Hippocampal formation (tissue), 2 donors: ENCODE measurements at places on chromosomes 3 and 15.
A peak's percentile ranks its signal among the peaks of the same experiment; 100 is the strongest.

- no peak for DNase-seq
These were observed 23.4 kb upstream of the FXR1 start for GRCh38 chr3:180888992-180889560.

GRCh38 chr3:24494618-24495325 is at the start of gene THRB:
TSS of gene THRB (minus strand) at chr3:24494850.
- peak; percentile 35 for DNase-seq

- DNase-seq = no peak
These were observed 167.7 kb upstream of the NECTIN3 start for GRCh38 chr3:110903771-110904519.

DNA sequence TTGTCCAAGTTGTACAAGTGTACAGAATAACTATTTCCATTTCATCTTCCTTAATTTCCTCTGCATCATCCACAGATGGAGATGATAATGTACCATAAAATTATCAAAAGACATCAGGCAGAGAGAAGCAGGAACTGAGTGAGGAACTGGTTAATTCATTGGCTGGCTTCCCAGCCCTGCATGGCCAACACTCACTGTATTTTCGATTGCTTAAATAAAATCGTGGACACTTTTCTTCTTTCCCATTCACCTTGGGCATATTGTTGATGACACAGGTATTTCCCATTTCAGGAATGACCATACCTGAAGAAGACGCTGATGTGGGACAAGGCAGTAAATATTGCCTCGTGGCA is 144.2 kb upstream of the ABHD17C start:
- no peak for DNase-seq

GRCh38 chr15:42584031-42584765 is 8.8 kb downstream of the STARD9 start:
- peak; percentile 77 for DNase-seq

GRCh38 chr15:69346112-69346511 is 47.4 kb downstream of the PAQR5 start:
- DNase-seq = no peak

DNA sequence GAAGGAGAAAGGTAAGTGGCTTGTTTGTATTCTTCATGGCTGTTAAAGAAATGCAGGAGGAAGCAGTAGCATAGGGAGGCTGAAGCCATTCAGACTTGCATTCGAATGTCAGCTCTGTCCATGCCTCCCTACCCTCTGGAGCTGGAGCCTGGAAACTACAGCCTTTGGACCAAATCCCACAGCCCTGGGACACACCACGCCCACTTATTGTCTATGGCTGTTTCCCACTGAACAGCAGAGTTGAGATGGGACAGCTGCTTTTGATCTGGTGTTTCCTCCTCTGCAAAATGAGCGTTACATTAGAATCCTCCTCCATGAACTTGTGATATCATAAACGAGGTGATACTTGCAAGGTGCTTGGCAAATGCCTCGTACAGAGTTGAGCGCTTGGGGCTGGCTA is 3.6 kb downstream of the FAM107A start:
- DNase-seq = no peak

GRCh38 chr15:81071120-81071519 is 63.0 kb upstream of the CFAP161 start:
- no peak for DNase-seq

DNA sequence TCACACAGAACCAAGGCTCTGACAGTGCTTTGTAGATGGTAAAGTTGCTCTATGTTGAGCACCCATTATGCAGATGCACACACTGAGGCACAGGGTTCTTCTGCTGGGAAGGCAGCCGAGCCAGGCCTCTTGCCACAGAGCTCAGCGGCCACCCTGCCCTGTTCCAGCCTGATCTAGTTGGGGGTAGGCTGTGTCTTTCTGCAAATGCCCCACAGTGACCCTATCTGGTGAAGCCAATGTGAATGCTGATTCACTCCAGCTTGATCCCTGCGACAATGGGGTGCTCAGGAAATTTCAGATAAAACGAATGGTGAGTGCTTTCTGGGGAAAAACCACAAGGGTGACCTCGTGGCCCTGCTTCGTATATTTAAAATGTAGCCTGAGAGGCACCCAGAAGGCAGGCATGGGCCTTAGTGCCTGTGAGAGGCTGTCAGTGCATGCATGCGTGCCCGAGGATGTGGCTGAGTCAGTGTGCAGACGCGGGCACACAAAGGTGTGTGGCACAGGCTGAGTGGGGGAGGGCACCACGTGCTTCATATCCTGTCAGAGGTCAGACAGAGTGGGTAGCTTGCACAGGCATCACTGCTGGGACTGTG is 85.7 kb downstream of the ATP2B2 start:
- DNase-seq = no peak

- no peak for DNase-seq
These were observed 498.1 kb upstream of the TPRG1 start for GRCh38 chr3:188673646-188674186.

- DNase-seq = no peak
These were observed 22.3 kb upstream of the LINGO1 start for GRCh38 chr15:77654975-77655374.

DNA sequence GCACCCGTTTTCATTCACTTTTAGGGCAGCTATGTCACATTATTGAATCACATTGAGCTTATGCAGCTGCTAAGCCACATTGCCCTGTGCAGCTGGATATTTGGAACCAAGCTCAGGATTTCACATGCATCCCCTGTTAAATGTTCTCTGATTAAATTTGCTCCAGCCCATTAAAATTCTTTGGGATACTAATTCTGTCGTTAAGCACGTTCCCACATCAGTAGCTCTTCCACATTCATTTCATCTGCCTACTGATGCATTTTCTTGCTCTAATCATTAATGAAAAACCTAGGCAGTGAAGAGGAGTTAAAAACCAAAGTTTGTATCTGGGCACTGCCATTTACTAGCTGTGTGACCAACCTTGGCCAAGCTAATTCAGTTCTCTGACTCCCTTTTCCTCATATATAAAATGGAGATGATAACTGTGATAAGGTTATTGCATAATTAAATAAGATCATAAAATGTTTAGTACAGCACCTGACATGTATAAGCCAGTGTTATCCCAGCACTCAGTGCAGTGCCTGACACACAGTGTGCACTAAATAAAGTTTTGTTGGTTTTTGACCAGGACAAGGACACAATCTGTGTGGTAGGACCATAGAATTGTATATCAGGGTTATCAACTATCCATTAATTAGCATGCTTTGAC is 222.2 kb upstream of the ATP11B start:
- no peak for DNase-seq

- no peak for DNase-seq
These were observed 149.9 kb upstream of the GALNT15 start for GRCh38 chr3:16024548-16024947.

GRCh38 chr15:71806452-71806931 is 3.9 kb upstream of the NR2E3 start:
- DNase-seq = no peak

DNA sequence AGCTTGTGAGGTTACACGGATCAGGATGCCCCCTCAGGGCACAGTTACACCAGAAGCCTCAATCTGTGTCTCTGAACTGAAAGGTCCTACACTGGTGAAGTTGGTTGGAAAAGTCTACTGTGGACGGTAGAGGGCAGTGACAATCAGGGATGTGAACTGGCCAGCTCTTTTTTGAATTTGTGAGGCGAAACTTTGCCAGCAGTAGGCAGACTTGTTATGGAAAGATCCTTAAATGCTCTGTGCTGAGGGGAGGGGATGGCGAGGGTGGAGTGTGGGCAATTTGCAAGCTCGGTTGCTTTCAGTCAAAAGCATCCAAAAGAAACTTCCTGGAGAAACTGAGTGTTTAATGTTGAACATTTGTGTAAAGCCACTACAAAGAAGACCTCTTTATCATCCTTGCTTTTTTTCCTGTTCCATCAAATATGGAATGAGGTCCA is 127.4 kb upstream of the ABHD17C start:
- peak; percentile 85 for DNase-seq

DNA sequence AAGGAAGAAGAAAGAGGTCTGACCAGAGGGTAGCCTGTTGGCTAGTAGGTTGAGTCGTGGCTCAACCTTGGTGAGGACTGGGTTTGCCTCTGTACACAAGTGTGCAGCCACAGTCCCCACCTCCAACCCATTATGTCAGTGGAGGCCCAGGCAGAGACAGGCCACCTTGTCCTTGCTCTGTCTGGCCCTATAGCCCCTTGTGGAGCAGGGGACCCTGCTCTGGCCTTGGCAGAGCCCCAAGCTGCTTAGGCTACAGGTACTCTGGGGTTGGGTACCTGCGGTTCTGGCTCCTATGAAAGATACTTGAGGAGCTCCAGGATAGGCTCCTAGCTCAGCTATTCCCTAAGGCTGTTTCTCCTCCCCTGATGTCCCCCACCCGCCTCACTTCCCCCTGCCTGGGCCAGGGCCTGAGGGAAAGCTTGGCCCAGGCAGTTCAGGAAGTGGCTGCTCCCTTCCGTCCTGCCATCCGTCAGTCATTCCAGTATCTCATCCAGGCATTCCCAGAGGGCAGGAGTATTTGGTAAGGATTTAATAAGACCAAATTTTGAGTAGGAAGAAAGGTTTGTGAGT is 44.0 kb downstream of the FGD5 start:
- DNase-seq = no peak

GRCh38 chr15:73237910-73238309 is 130.8 kb downstream of the HCN4 start:
- no peak for DNase-seq

GRCh38 chr15:48777645-48778330 is 33.1 kb downstream of the CEP152 start:
- no peak for DNase-seq

DNA sequence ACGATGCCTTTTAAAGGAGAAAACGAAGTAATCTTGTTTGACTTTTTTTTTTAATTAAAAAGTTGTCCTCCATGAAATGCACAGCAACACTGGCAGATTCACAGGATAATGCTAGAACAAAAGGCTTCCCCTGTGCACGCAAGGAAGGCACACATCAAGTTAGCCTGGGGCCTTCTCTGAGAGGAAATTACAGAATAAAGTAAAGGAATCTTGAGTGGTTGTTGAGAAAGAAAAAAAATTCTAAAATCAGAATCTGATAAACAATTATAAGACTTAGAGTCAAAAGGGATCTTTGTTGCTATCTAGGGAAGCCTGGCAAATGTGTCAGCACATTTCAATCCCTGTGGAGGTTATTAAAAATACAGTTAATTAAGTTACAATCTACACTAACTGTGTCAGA is 946.0 kb downstream of the IGSF11 start:
- DNase-seq = no peak
